CD8-positive, alpha-beta T cell (primary cell): ENCODE measurements at places on chromosomes 2 and 18.

- no peak for DNase-seq
Measured at GRCh38 chr2:47218066-47218581, 63.0 kb upstream of the STPG4 start.

DNA sequence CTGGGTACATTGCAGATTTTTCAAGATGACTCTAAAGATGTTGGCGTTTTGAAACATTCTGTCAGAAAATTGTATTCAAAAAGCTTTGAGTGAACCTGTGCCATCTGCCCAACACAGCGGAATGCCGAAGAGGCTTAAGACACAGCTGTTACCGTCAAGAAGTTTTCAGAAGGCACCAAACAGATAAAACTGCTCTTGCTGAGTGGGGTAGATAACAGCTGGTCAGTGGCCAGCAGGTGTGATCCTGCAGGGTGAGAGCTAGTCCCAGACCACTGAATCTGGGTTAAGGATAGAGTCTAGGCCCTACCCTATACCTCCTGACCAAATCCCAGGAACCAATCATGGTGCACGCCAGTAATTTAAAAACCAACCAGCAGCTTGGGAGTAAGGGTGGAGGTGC is 60.5 kb upstream of the B3GNT7 start:
- DNase-seq, result no peak

GRCh38 chr2:120436460-120436739 is 90.5 kb downstream of the INHBB start:
- DNase-seq, result no peak

- no peak for DNase-seq
Measured at GRCh38 chr2:118645876-118646275, 201.6 kb downstream of the EN1 start.

DNA sequence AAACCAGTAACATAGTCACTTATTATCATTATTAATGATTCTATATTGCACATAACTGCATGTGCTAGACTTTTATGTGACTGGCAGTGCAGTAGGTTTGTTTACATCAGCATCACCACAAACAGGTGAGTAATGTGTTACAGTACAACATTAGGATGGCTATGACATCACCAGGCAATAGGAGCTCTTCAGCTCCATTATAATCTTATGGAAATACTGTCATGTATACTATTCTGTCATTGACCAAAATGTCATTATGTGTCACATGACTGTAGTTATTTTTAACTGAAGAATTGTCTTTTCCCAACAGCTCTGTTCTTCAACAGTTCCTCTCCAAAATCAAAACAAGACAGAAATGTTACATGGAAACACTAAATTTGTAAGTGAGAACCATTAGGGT is 96.3 kb downstream of the C18orf54 start:
- DNase-seq, result no peak

DNA sequence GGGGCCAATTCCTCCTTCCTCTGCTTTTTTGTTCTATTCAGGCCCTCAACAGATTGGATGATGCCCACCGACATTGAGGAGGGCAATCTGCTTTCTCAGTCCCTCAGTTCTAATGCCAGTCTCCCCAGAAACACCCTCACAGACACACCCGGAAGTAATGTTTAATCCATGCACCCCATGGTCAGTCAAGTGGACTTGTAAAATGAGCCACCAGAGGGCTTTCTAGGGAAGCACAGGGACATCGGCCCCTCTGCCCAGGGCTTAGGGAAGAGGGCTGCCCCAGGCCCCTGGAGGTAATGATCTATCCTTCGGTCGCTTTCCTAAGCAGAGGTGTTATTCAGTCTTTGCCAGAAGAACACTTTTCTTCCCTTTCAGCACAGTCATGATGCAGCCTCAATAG is 107.4 kb downstream of the PDCL3 start:
- DNase-seq, result no peak

DNA sequence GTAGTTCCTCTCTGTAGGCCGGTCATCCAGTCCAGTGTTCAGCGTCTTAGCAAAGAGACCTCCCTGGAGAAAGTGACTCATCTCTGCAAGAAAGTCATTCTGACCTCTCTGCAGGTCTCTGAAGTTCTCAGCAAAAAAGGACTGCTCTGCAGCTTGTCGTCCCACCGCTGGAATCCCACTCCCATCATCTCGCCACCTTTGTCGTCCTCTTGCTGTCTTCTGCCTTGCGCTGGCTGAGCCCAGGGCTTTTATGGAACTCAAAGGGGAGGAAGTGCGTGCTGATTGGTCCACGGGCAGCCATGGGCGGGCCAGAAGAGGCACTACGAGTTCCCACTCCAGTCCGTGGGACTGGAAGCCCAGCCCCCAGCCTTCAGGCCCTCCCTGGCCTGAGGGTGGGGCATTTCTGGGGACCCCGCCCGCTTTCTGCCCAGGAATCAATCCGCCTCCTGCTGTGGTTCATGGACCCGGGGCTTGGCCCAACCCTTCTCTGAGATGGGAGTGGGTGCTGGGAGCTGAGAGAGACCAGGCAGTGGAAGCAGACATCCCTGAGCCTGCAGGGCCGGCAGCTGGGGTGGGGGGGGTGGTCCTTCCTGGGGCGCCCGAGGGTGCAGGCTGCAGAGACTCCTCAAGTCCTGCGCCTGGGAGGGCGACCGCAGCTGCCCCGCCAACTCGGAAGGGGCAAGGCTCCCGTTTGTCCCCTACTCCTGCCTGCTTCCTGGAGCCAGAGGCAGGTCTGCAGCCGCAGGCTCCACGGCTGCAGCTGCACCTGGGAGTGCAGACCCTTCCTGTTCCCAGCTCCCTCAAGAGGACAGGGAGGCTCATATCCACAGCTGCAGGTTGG is 660.7 kb upstream of the RAB6C start:
- DNase-seq, result no peak
